ENCODE measurements at places on chromosomes 3 and 15.

GRCh38 chr3:115922681-115923347 lies 299.5 kb downstream of the GAP43 start:
- DNase-seq: no peak

GRCh38 chr3:4845882-4846281 lies 133.4 kb upstream of the BHLHE40 start:
- peak; percentile 70 for DNase-seq

DNA sequence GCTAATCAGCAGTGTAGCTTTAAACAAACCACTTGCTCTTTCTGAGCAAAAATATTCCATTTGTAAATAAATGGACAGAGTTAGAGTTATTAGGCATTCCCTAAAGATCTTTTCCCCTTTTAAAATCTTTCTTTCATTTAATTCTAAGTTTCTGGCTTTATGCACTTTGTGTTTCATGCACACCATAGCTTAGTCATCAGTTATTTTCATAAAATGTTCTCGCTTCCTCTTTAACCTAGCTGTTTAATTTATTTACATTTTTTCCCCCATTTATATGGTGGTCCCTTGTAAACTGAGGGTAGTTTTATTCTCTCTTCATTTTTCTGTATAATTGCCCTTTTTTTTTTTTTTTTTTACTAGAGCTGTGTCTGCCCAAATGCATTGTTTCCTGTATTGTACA lies 315.0 kb upstream of the LRRFIP2 start:
- no peak for DNase-seq

DNA sequence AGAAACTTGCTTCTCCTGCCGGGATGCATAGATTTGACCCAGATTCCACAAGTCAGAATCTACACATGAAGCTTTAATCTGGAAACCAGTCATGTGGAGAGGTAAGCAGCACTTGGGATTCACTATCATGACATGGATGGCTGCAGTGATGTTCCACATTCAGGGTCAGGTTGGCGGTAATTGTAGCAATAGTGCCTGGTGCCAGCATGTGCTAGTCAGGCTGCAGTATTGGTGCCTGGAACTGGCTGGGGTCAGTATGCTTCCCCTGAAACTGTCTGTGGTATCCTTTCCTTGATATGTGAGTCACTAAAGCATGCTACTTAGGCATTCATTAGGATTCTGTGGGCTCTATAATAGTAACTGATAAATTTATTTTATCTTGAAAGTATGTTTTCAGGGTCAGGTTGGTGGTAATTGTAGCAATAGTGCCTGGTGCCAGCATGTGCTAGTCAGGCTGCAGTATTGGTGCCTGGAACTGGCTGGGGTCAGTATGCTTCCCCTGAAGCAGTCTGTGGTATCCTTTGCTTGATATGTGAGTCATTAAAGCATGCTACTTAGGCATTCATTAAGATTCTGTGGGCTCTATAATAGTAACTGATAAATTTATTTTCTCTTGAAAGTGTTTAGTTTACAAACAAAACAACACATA lies 1439.2 kb downstream of the ZPLD1 start:
- DNase-seq: no peak

- DNase-seq: no peak
Observed at GRCh38 chr15:56325186-56325585, 40.0 kb upstream of the TEX9 start.

GRCh38 chr3:119796785-119797184 lies 14.9 kb downstream of the NR1I2 start:
- no peak for DNase-seq

GRCh38 chr15:61000276-61000675 lies 228.8 kb downstream of the RORA start:
- DNase-seq: no peak

GRCh38 chr15:100430411-100430810 lies 88.6 kb upstream of the ADAMTS17 start:
- DNase-seq: no peak

DNA sequence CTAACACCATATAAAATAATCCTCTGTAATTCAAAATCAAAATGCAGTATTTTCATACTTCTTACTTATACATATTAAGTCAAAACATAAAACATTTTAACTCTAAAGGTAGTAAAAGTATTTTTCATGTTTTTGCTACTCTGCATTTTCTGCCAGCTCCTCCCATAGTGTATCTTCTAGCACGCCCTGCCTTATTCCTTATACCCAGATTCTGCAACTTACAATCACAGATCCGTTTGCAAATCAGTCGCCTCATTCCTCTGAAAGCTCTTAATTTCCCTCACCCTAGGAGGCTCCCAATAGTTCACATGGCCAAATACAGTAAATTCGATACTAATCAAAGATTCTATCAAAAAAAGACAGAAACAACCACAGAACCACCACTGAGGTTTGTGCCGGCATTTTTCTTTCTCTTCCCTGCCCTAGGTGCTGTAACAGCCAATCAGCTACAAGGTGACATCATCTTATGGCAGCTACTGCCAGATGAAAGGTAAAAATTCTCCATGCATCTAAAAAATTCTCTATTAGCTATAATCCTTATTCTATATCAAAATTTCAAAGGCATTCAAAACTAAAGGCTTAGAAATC lies 72.9 kb downstream of the CLASP2 start:
- DNase-seq: peak; percentile 62

DNA sequence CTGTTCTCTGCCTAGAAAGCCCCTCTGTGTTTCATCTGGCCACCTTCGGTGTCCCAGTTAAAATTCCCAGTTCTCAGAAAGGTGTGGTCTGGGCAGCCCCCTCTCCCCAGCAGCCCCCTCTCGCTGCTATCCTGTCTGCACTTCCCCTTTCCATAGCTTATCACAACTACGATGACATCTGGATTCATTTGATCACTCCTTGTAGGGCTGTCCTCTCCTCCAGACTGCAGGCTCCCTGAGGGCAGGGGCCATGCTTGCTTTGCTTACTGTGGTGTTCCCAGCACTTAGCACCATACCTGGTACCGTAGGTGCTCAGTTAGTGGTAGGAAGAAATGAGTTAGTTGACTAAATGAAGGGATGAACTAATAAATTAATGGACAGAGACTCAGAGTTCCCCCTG lies 26.3 kb upstream of the GOLGA6C start:
- no peak for DNase-seq

GRCh38 chr3:32495085-32495484 lies 7.6 kb downstream of the CMTM6 start:
- DNase-seq: no peak

DNA sequence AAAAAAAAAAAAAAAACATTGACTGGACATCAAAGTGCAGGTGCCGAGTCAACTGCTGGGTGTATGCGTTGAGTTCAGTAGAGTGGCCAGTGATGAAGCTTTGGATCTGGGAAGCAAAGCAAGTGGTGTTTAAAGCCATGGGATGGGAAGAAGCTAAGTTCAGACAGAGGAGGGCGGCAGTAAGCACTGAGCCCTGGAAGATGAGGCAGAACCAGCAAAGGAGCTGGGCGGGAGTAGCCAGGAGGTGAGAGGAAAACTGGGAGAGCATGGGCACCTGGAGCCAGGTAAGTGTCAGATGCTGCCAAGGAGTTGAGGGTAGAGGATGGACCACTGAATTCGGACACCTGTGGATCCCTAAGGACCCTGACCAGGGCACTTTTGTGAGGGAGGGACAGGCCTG lies 11.4 kb upstream of the GNAI2 start:
- no peak for DNase-seq

- no peak for DNase-seq
Observed at GRCh38 chr3:19526071-19526470, 377.8 kb downstream of the KCNH8 start.

- no peak for DNase-seq
Observed at GRCh38 chr3:95750097-95750496, 1064.3 kb upstream of the EPHA6 start.

DNA sequence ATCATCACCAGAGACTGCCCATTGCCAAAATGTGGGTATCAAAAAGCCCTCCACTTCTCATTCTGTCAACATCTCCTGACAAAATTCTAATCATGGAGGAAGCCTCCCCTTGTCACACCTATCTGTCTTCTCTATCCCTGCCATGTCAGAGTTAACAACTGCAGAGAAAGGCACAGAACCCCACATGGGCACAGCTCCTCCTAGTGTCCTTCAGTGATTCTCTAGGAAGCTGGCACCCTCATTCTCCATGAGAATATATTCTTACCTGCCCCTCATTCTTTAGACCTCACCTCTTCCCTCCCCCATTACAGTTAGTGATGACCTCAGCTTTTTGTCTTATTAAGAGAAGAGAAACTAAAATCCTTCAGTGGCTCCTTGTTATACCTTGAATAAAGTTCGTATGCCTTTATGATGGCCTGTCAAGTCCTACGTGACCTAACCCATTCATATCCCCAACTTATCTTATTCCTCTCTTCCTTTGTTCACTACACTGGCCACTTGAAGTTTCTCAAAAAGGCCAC lies 44.6 kb downstream of the NME9 start:
- DNase-seq: no peak

All from CD4-positive, alpha-beta T cell treated with Interleukin-10 for 1 hour (primary cell).